ENCODE measurements at places on chromosomes 7 and 10.

DNA sequence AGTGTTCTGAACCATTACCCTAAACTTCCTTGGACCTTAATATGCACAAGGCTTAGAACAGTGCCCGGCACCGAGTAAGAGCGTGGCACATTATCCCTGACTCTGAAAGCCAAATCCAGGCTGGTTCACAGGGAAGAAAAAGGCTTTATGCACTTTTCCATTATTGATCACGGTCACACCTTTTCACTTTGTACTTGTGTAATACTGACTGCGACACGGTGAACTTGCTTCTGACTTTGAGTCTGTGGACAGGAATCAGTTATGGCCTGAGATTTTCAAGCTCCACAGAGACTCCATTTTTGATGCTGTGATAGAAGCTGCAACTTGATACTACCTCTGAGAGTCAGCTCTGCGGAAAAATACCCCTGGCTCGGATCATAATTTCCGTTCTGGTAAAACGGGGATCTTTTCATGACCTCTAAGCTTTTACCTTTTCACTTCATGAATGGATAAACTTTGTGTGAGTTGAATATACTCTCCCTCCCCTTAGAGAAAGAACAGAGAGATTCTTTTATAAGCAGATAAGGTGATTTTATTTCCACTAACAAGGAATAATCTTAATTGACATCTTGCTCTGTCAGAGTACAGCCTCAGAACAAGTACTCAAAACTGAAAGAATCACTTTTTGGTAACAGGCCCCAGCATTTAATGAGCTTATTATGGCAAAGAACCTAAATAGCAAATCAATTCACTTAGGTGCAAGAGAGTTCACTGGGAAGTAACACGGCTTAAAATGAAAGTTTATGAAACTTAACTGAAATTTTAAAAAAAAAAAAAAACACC is 88.8 kb downstream of the ELMO1 start:
- no peak for DNase-seq

DNA sequence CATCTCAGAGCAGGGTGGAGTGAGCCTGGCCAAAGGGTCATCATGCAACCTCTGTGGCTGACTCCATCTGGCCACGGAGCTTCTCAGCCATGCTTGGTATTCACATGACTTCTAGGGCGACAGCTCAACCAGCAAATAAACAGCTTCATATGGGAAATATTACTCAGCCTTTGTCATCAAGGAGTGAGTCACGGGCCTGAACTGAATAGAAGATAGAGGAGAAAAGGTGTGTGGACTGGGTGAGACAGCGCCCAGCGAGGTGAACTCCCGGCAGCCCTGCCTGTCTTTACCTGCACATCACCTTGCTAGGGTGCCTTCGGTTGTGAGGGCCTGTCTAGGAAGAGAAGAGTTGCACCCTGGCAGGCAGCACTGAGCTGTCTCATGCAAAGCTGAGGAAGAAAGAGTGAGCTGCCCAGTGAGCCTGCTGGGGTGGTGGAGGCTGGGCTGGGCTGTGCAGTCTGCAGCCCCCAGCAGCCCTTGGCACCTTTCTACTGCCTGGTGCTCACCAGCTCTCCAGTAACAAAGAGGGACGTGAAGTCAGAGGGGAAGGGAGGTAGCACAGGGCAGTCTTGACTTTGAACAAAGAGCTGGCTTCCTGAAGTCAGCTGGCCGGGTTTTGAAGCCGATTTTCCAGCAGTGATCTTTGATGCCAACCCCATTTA is 114.2 kb downstream of the EGFR start:
- DNase-seq, result no peak

DNA sequence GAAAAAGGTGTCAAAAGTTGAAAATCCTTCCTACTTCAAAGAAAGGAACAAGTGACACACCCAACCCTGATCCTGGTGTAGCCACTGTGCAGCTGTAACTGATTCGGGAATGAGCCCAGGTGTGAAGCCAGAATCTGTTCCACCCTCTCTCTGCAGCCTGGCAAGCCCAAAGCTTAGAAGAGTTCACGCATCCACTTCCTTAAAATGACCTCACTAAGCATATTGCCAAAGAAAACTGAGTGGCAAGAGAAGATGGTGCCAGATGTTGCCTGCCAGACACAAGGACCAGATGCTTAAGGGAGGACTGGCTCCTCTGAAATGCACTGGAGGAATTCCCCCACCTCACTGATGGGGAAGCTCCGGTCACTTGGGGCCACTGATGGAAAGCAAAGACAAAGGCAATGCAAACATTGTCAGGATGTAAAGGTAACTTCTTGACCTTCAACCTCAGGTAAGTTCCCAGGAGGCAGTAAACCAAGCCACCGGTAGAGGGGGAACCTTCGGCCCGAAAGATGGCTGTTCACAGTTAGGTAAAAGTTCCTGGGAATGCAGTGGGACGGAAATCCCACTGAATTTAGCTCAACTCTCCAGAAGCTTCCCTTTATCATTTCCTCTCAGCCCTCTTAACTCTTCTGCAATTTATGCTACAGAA is 554.9 kb downstream of the KCNMA1 start:
- DNase-seq, result no peak

DNA sequence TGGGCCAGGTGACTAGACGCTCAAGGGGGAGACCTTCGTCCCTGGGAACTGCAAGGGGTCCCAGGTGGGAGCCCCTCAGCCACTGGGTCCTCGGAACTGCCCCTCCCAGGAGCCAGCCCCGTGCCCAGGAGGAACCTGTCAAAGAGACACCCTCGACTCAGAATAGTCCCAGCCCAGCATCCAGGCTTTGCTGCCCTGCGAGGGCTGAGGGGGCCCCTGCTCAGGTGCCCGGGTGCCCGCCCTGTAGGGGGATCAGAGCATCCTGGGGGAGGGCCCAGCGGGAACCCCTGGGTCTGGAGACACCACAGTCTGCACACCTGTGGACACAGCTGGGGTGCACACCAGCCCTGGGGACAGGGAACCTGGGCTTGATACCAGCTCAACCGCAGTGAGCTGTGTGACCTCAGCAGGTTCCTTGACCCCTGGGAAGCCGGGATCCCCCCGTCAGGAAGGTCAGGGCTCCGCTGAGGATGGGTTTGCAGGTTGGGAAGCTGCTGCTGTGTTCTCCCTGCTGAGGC is 407 bp downstream of the ELN start:
- DNase-seq, result no peak

DNA sequence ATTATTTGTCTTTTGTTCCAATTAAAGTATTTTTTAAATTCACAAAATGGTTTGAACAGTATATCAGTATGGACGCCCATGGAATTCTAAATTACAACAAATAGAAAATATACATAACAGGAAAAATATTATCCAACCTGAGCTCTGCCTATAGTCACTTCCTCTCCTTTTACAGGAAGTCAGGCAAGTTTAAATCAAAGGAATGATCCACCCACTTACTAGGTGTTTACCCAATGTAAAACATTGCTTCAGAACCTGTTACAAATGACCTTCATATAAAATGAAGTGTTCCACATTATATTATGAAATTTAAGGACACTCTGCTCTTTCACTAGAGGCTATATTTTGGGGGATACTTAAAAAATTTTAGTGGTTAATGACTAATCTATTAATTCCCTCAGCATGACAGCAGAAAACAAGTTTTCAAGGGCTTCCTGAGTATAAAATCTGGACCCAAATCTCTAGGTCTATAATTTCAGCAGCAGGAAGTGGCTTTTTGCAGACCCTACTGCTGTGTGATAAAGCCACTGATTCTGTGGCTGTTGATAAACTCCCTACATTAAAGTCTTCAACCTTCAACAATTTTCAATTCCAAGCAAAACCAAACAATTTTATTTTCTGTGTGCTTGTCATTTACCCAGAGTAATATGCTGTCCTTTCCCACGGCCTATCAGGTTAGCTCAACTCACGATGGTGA is 722.6 kb downstream of the GATA3 start:
- DNase-seq, result no peak

DNA sequence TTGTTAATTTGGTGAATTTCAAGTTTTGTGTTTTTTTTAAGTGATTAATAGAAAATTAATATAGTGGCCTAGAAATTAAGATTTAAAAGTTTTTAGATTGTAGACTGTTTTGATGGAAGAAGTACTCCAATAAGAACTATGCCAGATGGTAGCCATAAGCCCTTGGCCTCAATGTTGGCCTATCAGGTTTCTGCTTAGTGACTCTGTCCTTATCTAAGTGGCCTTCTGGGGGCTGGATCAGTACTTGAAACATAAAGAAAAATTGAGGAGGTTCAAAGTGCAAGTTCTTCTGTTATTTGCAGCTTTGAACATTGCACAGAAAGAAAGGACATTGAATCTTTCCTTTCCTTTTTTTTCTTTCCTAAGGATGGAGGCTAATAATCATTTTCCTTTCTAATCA is 9.9 kb downstream of the CCDC126 start:
- no peak for DNase-seq

GRCh38 chr7:101814991-101815825 is 2.2 kb upstream of the CUX1 start:
- no peak for DNase-seq

GRCh38 chr7:20407585-20408466 is 77.1 kb downstream of the ITGB8 start:
- DNase-seq, result no peak

- no peak for DNase-seq
These were observed 165.3 kb downstream of the USP6NL start for GRCh38 chr10:11446133-11446532.

GRCh38 chr10:1545524-1545923 is 191.8 kb downstream of the ADARB2 start:
- DNase-seq, result no peak

- no peak for DNase-seq
These were observed 47.4 kb downstream of the LHPP start for GRCh38 chr10:124508907-124509454.

DNA sequence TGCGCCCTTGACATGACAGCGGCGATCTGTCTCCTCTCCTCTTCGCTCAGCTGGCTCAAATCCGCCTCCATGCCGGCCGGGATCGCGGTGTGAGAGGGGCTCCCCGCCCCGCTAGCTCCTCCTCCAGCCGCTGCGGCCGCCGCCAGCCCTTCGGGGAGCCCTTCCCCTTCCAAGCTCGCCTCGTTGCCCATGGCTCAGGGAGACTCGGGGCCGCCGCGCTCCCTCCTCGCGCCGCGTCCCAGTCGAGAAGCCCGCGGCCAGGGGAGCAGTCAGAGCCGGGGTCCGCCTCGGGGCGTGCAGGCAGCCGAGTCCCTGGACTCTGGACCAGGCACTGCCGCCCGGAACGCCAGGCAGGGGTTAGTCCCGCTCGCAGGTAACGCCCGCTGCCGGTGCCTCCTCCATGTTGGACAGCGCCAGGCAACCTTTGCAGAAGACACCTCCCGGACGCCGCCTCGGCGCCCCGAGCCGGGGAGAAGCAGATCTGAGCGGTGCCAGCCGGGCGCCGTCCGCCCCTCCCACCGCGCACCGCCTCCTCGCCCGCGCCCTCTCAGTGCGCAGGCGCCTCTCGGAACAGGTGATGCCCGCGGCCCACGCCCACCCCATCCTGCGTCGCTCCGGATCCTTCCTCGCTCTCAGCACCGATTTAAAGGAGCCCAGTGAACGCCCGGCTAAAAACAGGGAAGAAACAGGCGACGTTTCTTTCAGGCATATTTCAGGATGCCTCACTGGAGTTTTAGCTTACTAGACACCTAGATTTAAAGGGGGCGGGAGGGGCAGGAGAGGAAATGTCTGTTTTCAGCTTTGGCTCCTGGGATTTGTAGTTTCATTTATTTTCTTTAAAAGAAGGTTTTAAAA is at the start of gene PCLO:
TSS of gene PCLO (minus strand) at position 483 of the 855 bp plus-strand sequence. CDS start at position 191, 292 bp downstream.
- DNase-seq, result peak; percentile 75

GRCh38 chr7:2076649-2077064 is 156.1 kb downstream of the MAD1L1 start:
- DNase-seq, result no peak

- DNase-seq, result no peak
These were observed 36.6 kb downstream of the ATRNL1 start for GRCh38 chr10:115129752-115130151.

DNA sequence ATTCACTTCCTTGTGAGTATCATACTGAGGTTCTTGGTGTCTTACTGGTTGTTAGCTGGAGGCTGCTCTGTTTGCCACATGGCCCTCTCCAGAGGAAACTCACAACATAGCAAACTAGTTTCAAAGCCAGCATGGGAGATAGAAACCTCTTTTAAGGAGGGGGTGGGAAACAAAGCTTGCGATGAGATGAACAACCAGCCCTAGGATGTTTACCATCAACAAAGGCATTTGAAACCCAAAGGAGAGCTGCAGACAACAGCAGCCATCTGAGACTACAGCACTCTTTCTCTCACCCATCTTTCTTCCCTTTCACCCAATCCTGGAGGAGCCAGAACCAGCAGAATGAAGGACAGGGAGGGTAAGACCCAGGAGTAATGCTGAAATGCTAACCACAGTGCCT is 182.1 kb downstream of the NEBL start:
- no peak for DNase-seq

- DNase-seq, result no peak
These were observed 52.6 kb upstream of the DNAAF5 start for GRCh38 chr7:673681-674453.

DNA sequence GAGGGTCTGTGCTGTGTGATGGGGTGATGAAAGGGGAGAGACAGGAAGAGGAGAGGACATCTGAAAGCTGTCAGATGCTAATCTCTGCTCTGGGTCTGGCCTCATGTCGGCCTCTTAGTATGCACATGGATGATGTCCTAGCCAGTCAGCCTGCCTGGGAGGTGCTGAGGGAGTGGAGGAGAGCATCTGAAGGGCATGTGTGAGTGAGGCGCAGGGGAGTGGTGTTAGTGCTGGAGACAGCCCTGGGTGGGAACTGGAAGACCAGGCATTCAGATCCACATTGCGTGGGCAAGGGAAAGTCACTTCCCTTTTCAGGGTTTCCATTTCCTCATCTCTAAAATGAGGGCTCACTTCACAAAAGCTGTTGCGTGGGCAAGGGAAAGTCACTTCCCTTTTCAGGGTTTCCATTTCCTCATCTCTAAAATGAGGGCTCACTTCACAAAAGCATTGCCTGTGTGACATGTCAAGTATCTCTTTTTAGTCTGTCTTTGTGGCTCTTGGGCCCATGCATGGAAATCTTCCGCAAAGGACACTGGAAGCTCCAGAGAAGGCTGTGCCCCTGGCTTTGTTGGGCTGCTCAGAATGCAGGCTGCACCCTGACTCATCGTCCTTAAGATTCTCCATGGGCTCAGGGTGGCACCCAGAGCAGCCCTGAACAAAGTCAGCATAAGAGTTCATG is 10.0 kb downstream of the SFTPD start:
- no peak for DNase-seq

DNA sequence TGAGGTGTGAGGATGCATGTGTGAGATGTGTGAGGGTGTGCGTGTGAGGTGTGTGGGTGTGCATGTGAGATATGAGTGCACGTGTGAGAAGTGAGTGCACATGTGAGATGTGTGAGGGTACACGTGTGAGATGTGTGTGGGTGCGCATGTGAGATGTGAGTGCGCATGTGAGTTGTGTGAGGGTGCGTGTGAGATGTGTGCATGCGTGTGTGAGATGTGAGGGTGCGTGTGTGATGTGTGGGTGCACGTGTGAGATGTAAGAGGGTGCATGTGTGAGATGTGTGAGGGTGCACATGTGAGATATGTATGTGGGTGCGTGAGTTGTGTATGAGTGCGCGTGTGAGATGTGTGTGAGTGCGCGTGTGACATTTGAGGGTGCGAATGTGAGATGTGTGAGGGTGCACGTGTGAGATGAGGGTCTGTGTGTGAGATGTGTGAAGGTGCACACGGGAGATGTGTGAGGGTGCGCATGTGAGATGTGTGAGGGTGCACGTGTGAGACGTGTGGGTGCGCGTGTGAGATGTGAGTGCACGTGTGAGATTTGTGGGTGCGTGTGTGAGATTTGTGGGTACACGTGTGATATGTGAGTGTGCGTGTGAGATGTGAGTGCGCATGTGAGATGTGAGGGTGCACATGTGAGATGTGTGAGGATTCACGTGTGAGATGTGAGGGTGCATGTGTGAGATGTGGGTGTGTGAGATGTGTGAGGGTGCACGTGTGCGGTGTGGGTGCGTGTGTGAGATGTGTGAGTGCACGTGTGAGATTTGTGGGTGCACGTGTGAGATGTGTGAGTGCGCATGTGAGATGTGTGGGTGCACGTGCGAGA is 30.5 kb downstream of the PPIF start:
- no peak for DNase-seq

All from cortex of kidney (tissue), 1 donor.